Activated CD8-positive, alpha-beta T cell treated with anti-CD3 and anti-CD28 coated beads for 36 hours (primary cell): ENCODE measurements at places on chromosomes 3 and 15. TPM values are rescaled to one million over a fixed set of nuclear protein-coding genes. Genes with fewer than 3 reads are reported as not detected.

- peaks cover 3% of the 10 kb centered on the region for H3K36me3 ChIP-seq
- no peak overlapping the region for H3K27ac ChIP-seq
These were observed 218.4 kb upstream of the MLF1 start for GRCh38 chr3:158352551-158352950.

DNA sequence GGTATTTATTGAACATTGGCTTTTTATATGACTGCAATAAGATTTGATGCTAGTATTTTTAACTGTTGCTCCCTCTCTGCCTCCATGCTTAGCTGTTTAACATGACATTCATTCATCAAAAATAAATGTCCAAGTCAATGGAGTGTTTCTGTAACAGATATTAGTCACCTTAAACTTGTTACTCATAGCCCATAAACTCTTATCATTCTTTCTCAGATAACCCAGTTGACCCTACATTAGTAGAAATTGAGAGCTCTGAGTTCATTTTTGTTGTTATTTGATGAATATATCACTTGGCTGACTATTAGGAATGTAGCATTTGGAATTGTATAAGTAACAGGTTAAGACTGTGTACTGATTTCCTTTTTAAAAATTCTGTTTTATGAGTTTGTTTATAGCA, 201.1 kb downstream of the UBE2E2 start:
- H3K4me3 ChIP-seq, result no peak overlapping the region
- H3K4me1 ChIP-seq, result peaks cover 14% of the 10 kb centered on the region
- H3K27ac ChIP-seq, result no peak overlapping the region
- H3K36me3 ChIP-seq, result no peaks in the 10 kb centered on the region

DNA sequence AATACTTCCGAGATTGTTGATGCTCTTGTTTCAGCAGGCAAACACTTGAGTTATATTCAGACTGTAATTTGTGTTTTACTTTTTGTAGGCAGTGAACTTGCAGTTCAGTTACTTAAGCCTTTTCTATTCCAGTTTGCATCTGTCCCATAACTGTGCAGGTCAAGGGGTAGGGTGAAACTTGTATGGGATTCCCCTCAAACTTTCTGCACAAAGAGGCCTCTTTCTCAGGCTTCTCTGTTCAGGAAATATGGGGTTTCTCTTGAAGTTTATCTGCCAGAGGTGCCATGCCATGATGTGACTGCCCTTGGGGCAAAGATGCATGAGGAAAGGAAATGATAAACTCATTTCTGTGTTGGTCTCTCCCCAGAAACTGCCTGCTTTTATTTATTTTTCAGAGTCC, 66.7 kb downstream of the SLC24A1 start:
- peaks cover under 1% of the 10 kb centered on the region for H3K4me1 ChIP-seq
- H3K27ac ChIP-seq, result no peak overlapping the region
- DNase-seq, result no peak
- peaks cover 69% of the 10 kb centered on the region for H3K36me3 ChIP-seq

DNA sequence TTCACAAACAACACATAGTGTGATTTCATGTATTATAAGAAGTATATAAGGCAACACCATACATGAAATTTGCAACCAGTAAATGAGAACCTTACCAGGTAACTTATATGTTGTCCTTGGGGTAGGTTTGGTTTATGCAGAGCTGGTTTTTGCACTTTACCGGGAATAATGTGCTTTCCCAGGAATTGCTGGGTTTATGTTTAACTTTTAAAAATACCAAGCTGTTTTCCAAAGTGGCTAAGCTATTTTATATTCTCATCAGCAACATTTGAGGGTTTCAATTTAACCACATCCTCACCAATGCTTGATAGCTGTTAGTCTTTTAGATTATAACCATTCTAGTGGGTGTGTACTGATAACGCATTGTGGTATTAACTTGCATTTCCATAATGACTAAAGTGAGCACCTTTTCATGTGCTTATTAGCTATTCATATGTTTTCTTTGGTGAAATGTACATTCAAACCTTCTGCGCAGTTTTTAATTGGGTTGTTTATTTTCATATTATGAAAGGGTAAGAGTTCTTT, 71.6 kb downstream of the KY start:
- no peak for DNase-seq
- H3K4me1 ChIP-seq, result no peaks in the 10 kb centered on the region
- no peak overlapping the region for H3K4me3 ChIP-seq
- H3K36me3 ChIP-seq, result no peaks in the 10 kb centered on the region
- no peak overlapping the region for H3K27ac ChIP-seq

DNA sequence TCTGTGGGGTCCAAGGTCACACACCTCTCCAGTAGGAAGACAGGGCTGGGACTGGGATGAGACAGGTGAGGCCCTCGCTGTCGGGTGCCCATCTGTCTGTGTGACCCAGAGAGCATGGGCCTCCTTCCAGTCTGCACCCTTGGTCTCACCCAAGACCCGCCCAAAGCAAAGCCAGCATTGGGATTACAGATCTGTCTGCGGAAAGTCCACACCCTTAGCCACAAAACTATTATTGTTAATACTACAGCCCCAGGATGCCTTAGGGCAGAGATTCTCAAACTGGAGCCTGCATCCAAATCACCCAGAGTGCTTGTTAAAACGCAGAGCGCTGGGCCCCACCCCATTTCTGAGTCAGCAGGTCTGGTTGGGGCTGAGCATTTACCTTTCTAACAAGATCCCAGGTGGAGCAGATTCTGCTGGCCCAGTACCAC, 58.5 kb upstream of the ZNF148 start:
- H3K4me1 ChIP-seq, result no peaks in the 10 kb centered on the region
- H3K27ac ChIP-seq, result no peak overlapping the region
- no peaks in the 10 kb centered on the region for H3K27me3 ChIP-seq
- no peak overlapping the region for H3K4me3 ChIP-seq

- no peak overlapping the region for H3K4me3 ChIP-seq
- H3K36me3 ChIP-seq, result no peaks in the 10 kb centered on the region
These were observed 153.2 kb downstream of the MYRIP start for GRCh38 chr3:39962581-39962980.

GRCh38 chr3:15585111-15585845, 16.1 kb downstream of the HACL1 start:
- DNase-seq, result no peak
- no peaks in the 10 kb centered on the region for H3K4me1 ChIP-seq
- H3K4me3 ChIP-seq, result no peak overlapping the region
- H3K27me3 ChIP-seq, result no peaks in the 10 kb centered on the region

The CHRNA3 gene
- not detected for total RNA-seq

The SLC22A13 gene
- total RNA-seq, result 0.18 TPM

The ZDHHC23 gene
- 3.4 TPM for total RNA-seq
